Neural progenitor cell (in vitro differentiated cells): ENCODE measurements at places on chromosomes 3 and 15. TPM values are rescaled to one million over a fixed set of nuclear protein-coding genes. Genes with fewer than 3 reads are reported as not detected.

DNA sequence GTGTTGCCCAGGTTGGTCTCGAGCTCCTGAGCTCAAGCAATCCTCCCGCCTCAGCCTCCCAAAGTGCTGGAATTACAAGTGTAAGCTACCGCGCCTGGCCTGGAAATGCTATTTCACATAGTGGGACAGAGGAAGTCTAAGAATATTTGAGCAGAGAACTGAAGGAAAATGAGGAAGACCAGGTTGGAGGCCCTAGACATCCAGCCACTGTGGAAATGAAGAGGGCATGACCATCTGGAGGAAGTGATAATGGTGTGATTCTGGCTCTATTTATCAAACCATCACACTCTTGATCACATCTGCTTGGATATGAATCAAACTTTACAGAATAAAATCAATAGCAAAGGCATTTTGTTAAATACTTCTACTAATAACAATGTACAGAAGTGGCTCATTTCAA is 65.9 kb upstream of the ARHGEF3 start:
- no peak for DNase-seq

Gene TRIP4
- 10.9 and 17.3 TPM in 2 replicates for total RNA-seq

DNA sequence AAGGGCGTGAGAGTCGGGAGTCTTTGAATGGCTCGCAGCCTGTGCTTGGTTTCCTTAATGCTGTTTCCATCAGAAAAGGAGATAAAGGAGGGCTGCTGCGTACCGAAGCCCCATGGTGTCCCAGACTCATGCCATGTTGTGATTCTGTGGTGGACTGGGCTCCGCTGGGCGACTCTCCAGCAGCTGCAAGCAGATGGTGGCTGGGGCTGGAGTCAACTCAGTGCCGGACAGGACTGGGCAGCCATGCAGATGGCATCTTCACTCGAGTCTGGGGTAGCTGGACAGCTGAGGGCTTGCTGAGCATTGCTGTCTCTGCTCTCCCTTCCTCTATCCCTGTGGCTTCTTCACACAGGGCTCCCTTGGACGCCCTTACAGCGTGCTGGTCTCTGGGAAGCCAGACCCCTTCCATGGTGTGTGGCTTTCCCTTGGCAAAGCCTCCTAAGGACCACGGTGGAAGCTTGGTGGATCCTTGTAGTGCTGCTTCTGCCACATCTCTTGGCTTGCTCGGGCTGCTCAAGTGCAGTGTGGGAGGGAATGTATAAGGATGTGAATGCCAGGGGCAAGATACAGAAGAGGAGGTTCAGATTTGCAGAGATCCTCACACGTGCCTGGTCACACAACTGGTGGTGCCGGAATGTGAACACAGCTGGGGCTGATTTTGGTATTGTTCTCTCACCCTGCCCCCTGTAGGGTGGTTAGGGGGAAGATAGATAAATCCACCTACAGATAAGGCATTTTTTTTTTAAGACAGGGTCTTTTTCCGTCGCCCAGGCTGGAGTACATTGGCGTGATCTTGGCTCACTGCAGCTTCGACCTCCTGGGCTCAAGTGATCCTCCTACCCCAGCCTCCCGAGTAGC is 9.0 kb downstream of the NIPA1 start:
- no peak for DNase-seq

Gene LARP6
- total RNA-seq = 18.6 and 19.3 TPM in 2 replicates

DNA sequence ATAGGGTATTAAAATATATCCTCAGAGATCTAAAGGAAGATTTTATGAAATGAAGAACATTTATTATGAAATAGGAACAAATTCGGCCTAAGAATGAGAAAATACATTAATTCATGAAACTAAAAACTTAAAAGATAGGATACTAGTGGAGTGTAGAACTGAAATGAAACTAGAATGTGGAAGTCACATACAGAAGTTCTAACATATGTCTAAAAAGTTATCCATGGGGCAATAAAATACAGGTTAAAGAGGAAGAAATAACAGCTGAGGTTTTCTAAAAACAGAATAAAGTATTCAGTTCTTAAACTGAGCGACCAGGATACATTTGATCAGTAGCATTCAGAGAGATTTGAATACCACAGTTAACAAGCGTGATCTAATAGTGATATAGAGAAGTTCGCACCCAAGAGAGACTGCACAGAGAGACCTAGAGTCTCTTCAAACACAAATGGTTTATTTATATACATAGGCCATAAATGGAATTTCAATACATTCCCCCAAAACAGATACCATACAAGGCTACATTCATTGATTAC is 85.9 kb downstream of the FEZF2 start:
- DNase-seq = no peak
